DMS153 (cell line): ENCODE measurements at places on chromosomes 2 and 18.

DNA sequence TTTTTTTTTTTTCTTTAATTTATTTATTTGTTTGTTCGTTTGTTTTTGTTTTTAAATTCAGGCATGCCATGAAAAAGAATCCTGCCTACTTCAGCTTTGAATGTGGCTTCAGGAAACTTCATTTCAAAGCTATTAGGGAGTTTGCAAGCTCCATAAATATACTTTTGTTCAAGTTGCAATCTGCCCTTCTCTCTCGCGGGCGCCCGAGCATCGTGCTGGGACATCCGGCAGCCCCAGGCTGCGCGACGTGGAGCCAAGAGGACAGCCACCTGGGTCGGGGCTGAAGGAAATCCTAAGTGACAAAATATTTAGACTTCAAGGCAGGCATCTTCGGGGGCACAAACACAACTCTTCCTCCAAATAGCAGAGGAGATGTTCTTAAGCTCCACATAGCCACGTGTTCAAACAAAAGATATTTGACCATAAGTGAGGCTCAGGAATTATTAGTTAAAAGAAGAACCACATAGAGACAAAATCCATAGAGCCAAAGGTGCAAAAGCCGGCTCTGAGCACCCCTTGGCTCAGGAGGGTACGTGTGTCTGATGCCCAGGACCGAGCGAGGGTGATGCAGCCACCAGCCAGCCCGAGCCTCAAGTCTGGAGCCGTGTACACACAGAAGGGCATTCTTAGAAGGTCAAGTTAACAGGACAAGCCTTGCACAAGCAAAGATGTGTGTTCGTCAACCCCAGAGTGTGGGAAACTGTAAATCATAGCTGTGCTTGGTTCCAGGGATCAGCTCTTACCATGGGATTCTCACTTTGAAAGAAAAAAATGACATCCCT lies 256.5 kb upstream of the SALL3 start:
- no peak for DNase-seq

- DNase-seq, result no peak
These were observed 1484.5 kb upstream of the ZEB2 start for GRCh38 chr2:146004462-146004861.

- DNase-seq, result no peak
These were observed 82.3 kb upstream of the MCFD2 start for GRCh38 chr2:46997884-46998283.

GRCh38 chr2:101524806-101525430 lies 50.0 kb upstream of the RFX8 start:
- no peak for DNase-seq

DNA sequence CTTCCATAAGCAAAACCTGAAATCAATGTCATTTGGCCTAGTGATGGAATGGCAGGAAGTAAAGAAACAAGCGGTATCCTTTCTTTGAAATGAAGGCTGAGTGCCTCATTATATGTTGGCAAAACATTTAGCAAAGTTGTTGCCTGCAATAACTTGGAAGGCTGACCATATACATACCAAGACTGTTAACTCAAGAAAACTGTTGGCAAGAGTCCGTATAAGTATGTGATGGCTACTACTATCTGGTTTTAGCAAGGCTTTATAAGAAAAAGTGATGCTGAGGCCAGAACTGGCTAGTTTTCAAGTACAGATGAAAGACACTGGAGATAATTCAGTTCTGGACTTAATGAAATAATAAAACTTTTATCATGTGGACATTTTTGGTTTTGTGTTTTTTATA lies 356.2 kb downstream of the ZNF521 start:
- DNase-seq, result no peak

- peak; percentile 57 for DNase-seq
These were observed 113.4 kb downstream of the ZBTB7C start for GRCh38 chr18:48295586-48296311.

GRCh38 chr18:27959101-27959500 lies 217.8 kb downstream of the CDH2 start:
- no peak for DNase-seq

DNA sequence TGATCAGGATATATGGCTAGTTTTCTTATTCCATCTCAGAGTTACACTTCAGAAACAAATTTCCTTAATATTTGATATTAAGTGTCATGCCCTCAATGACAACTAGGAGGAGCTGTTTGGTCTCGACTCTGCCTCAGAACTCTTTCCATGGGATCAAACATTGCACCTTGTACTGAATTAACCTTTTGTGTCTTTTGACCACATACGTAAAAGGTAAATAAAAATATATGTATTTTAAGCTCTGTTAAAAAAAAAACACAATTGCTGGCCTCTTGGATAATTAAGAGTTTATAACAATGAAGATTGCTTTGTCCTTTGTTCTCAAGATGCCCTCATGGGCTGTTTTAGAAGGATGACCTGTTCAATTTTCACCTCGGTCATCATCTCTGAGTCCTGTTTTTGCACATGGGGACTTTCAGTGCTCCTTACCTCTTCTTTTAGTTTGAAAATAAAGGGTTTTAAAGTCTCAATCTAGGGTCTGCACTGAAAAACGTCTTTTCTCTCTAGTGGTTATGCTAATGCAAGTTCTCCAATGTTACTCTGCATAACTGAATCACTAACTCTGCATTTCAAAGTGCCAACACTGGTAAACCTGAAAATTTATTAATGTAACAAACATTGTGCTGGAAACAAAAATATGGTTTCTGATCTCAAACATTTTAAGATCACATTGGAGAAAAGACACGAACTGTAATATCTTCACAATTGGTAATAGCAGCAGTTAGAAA lies 18.8 kb upstream of the FN1 start:
- DNase-seq, result peak; percentile 24

GRCh38 chr2:10383960-10384734 lies 64.0 kb downstream of the ODC1 start:
- DNase-seq, result no peak
